EL (cell line): ENCODE measurements at places on chromosomes 6 and 20.

DNA sequence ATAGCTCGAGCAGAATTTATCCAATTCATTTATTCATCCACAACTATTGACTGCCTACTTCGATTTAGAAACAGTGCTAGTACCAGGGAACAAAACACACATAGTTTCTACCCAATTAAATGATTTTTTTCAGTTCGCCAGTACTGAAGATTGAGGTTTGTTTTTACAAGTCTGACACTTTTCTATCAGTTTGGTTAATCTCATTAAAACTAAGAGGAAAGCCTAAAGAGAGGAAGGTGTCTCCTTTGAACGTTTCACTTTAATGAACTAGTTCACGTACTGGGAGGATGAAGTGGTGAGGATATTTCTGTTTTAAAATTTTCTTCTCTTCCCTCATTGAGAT, 570 bp upstream of the ANKS1A start:
- DNase-seq, result no peak

DNA sequence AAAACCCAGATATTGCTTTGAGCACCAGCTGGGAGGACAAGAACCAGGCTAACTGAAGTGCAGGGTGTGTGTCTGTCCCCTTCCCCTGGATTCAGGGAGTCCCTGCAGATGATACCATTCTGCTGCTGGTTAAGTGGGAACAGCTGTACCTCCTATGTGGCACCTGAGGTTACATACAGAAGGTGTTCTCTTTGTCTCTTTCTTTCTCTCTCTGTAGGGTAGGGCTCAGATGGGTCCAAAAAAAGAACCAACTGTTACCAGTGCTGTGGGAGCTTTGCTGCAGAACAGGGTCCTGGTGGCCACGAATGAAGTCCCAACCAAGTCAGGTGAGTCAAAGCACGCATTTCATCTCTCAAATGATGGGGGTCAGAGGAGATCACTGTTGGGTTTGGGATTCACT, 38.6 kb downstream of the ZC2HC1B start:
- no peak for DNase-seq

- DNase-seq, result no peak
Observed at GRCh38 chr6:21294144-21294543, 299.4 kb upstream of the SOX4 start.

GRCh38 chr6:16832721-16833120, 71.5 kb upstream of the ATXN1 start:
- no peak for DNase-seq

GRCh38 chr6:28737750-28738395, 185.9 kb downstream of the TRIM27 start:
- no peak for DNase-seq

DNA sequence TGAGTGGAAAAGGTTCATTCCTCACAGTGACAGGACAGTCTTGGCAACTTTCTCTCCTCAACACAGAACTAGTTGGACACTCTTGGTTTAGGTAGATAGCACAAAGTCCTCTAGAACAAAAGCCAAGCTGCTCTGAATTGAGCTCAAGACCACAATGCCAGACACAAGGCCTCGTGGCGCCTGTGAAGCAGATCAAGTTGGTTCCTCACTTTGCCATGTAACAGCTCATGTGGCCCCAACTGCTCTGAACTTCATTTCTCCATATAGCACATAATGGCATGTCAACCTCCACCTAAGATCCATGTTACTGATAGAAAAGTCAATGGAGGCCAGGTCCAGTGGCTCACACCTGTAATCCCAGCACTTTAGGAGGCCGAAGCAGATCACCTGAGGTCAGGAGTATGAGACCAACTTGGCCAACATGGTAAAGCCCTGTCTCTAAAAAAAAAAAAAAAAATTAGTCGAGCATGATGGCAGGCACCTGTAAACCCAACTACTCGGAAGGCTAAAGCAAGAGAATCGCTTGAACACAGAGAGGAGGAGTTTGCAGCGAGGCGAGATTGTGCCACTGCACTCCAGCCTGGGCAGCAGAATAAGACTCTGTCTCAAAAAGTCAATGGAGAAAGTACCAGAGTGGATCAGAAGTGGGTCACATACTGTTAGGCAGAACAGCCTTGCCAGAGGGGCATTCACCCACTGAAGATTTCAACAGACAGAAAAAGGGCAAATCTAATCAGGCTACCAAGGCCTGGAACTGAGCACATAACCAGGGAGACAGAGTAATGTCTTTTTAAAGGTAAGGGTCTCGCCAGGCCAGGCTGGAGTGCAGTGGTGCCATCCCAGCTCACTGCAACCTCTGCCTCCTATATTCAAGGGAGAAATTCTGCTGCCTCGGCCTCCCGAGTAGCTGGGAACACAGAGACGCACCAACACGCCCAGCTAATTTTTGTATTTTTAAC, 21.2 kb downstream of the ROMO1 start:
- no peak for DNase-seq

DNA sequence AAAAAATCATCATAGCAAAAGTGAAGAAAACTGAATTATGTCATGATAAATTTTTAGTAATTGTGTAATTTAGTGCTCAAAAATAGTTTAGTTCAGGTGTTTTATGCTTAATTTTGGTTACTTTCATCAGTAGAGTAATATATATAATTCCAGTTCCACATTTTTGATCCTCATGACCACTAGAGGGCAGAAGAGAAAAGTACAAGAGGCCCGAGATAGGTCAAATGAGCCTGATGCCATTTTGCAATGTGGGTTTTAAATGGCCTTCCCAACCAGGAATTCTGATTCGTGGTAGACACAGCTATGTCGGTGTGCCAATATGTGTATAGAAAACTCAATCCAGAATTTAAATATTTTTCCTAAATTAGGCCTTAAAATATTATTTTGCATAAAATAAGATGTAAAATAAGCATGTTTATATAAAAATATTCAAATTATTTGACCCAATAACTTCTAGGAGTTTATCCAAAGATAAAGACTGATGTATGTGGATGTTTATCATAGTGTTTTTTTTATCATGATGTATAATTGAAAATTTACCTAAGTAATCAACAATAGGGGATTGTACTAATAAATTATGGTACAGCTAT, 159.7 kb upstream of the RPS6KA2 start:
- DNase-seq, result peak; percentile 54
